ENCODE measurements at places on chromosomes 2 and 18. TPM values are rescaled to one million over a fixed set of nuclear protein-coding genes. Genes with fewer than 3 reads are reported as not detected.

DNA sequence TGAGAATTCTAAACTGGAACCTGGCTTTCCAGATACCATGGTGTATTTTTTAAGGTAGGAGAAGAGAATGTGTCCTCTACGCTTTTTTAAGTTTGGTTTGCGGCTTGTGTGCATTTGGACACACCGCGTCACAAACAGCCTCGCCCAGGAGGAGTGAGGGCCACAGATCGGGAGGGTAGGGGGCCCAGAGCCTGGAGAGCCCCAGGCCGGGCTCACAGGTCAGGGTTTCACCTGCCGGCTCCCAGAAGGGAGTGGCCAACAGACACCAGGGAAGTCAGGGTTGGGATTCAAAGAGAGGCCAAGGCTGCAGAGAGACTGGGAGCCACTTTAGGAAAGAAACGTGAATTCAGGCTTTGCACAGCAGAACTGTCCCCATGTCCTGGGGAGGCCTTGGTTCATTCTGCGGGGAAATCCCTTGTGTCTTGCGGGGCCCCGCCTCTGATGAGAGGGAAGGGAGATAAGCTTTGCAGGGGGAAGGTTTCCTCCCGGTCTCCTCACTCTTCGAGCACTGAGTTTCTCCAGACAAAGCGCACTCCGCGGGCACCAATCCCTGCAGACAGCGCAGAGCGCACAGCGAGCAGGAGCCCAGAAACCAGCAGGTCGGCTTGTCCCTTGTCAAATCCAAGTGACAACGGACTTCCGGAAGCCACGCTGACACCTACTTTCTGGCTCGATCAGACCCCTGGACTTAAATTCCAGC is 2.0 kb upstream of the TUBB6 start:
- H3K4me3 ChIP-seq: no peak overlapping the region
- peaks cover 28% of the 10 kb centered on the region for H3K27me3 ChIP-seq
- DNase-seq: no peak
- H3K27ac ChIP-seq: no peak overlapping the region

DNA sequence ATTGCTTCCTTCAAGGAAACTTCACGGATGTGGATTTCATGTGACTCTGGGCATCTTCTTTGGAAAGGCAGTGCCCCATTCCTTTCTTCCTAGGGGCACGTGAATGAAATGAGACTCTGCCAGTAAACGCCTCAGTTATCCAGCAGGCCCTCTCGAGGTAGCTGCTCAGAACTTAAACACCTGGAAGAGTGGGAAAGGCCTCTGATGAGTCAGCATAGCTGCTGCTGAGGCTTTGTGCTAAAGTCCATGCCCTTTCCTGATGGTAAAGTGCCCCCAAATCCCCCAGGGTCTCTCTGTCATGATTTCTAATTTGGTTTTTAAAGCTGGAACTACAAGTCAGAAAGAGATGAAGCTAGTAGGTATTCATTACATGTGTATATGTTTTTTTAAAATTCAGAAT is 3.8 kb downstream of the SLC1A4 start:
- no peak overlapping the region for H3K27ac ChIP-seq
- H3K4me1 ChIP-seq: peaks cover 8% of the 10 kb centered on the region
- no peak overlapping the region for H3K4me3 ChIP-seq
- no peaks in the 10 kb centered on the region for H3K27me3 ChIP-seq
- no peaks in the 10 kb centered on the region for H3K36me3 ChIP-seq

- no peaks in the 10 kb centered on the region for H3K27me3 ChIP-seq
- no peaks in the 10 kb centered on the region for H3K36me3 ChIP-seq
- DNase-seq: no peak
- no peak overlapping the region for H3K27ac ChIP-seq
- no peaks in the 10 kb centered on the region for H3K4me1 ChIP-seq
- H3K4me3 ChIP-seq: no peak overlapping the region
Observed at GRCh38 chr2:48568547-48568946, 38.6 kb downstream of the STON1 start.

- no peaks in the 10 kb centered on the region for H3K27me3 ChIP-seq
- H3K36me3 ChIP-seq: no peaks in the 10 kb centered on the region
- H3K4me1 ChIP-seq: no peaks in the 10 kb centered on the region
- no peak overlapping the region for H3K27ac ChIP-seq
- DNase-seq: no peak
Observed at GRCh38 chr2:5330961-5331360, 361.2 kb upstream of the SOX11 start.

DNA sequence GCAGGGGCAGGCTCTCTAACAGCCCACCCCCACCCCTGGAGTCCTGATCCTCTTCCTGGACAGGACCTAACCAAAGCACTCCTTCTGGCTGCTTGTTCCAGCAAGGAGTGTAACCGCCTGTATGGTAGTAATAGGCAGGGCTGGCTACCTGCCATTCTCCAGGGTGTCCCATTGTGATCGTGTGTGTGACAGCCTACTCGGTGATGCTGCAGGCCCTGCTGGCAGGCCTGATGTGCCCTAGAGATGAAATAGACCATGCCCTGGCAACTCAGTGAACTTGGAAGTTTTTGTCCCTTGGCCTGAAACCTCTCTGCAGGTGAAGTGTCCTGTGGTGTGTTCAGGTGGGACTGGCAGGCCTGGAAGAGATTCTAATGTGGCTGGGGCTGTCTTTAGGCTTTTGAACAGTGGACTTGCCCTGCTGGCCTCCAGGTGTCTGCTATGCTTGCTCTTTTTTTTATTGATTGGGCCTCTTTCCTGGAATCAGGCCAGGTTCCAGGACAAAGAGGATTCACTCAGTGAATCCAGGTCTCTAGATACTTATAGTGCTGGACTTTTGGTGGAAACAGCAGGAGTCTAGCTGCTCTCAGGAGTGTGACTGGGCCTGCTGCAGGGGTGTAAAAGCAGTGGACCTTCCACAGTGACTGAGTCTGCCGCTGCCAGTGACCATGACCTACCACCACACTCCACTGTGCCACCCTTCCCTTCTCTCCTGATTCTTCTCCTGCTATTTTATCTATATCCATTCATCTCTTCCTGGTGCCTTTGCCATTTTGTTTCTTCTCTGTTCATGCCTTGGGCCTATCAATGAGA is 132.1 kb downstream of the CTIF start:
- no peak for DNase-seq
- H3K27ac ChIP-seq: no peak overlapping the region
- peaks cover 5% of the 10 kb centered on the region for H3K4me1 ChIP-seq

GALNT14 gene
- total RNA-seq: 0.45 TPM

MYO5B gene
- total RNA-seq: 132 TPM
